ENCODE measurements at places on chromosomes 16 and 17.

GRCh38 chr17:62627904-62628633 is 599 bp downstream of the MRC2 start:
- no peak for DNase-seq

- no peak for DNase-seq
Measured at GRCh38 chr17:15380446-15380845, 39.0 kb upstream of the TEKT3 start.

GRCh38 chr17:5181509-5182305 is 10.0 kb downstream of the ZNF594 start:
- DNase-seq = no peak

DNA sequence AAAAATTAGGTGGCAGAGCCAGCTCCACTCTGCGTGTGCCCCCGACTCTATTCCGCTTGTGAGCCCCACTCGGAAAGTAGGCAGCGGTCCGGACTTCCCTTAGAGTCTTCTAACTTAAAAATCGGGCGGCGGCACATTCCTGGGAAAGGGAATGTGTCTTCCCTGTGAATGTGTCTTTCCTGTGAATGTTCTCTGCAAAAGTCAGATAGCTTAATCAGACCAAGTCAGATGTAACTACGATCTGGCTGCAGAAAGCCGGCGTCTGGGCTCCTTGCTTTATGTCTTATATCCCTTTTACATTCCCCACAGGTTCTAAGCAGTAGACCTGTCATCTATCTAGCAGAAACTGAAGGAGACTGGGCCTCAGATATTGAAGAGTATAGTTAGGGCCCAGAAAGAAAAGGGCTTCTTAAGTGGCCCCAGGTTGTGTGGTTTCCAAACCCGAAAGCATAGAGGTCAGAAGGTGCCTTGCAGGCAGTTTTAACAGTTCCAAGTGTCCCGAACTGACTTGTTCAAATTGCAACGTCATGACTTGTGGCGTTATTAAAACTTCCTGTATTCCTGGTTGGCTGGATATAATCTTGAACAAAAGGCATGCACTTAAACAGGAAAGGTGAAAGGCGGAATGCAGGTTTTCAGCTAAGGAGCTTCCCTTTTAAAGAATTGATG is 601 bp downstream of the PHKB start:
- DNase-seq = no peak

DNA sequence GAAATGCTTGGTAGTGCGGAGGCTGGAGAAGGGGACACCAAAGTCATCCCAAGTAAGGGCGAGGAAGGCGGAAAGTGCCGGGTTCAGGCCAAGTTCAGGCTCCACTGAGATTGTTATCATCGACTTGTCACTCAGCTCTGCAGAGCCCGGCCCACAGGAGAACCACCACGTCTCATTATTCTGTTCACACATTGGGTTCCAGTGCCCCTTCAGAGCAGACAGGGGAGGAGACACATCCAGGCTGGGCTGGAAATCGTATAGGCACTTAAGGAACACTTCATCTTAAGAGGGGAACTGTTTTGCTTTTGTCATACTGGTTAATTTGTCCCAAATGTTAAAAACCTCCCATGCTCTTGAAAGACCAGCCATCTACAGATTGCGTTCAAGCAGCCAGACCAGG is 118.3 kb upstream of the ADAMTS18 start:
- no peak for DNase-seq

DNA sequence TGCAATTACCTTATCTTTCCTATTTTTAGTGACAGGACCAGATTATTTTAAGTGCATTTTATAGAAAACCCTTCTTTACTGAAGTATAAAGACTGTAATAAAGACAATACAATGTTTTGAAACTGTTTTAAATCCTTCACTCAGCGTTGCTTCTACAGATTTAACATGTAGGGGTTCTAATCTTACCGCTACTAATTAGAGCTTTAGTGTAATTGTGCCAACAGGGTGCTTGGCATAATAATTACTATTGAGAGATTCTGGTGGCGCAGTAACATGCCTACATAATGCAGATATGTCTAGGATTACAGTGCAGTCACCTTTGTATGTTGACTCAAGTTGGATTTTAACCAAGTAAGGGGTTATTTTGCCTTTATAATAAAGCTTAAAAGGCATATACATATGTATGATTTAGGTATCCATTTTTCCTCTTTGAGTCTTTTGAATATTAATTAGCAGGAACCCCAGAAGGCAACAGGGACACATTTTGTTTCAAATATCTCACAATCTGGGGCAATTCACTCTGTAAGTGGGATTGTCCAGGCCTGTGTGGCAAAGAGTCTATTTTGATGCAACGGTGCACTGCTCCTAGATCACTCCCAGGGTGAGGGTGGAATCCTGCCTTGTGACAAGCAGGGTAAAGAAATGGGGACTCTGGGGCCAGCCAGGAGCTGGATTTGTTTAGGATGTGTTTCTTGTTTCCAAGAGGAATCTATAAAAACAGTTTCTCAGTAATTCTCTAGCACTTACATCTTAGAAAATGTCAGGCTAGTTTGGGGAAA is 604.7 kb upstream of the SALL1 start:
- no peak for DNase-seq

DNA sequence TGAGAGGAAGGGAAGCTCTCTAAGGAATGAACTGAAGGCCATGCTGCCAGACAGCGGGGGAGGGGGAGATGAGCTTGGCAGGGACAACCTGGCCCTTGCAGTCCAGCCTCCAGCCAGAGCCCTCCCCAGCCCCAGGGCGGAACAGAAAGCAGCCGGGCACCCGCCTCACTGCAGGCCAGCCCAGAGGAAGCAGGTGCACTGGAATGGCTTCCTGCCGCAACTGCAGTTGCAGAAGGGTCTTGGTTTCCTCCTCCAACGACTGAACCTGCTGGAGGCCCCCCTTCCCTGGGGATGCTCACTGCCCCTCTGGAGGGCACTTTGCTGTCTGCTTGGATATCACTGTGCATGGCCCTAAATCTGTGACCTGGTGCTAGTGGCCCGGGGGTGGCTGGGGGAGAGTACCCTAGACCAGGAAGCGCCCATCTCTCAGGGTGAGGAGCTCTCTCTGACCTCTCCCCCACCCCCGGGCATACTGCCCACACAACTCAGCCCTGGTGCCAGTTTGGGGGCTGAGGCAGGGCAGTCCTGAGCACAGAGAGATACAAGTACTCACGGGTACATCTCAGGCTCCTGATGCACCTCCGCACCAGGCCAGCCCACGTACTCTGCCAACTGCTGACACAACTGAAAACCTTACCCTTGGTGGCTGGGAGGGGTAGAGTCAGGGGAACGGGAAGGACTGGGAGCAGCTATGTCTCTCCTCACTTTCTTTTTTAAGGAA is 41.1 kb downstream of the MYO18A start:
- no peak for DNase-seq

GRCh38 chr17:16919663-16920627 is 52.0 kb downstream of the TNFRSF13B start:
- DNase-seq = no peak

DNA sequence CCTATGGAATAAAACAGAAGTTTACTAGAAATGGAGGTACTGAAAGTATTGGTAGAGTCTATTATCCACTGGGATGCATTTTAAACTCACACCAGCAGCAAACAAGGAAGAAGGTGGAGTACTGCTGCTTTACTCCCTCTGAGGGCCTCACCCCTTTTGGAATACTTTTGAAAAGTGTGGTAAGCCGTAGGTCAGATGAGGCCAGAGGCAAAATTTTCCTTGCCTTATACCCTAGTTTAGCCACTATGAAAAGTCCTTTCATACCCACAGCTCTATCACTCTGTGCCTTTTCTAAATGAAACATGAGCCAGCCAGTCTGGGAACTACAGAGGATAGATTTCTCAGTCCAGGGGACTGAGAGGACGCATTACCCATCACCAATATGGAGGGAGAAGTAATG is 14.0 kb downstream of the GDE1 start:
- DNase-seq = no peak

GRCh38 chr16:57621521-57622271 is 6.7 kb upstream of the ADGRG1 start:
- no peak for DNase-seq

DNA sequence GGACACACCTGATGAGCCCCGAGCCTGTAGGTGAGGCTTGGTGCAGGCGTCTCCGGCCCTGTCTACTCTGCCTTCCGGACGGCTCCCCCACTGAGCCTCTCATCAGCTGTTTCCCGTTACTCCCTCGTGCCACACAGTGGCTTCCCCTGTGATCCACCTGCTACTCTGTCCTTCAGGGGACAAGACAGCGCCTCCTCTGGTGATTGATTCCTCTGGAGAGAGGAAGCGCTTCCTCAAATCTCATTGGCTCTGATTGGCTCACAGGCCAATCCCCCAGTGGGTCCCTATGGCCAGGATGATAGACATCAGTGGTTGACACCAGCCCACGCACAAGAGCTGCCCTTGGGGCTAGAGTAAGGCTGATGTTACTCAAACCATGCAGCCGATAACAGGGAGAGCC is 24.0 kb downstream of the RNF213 start:
- no peak for DNase-seq

DNA sequence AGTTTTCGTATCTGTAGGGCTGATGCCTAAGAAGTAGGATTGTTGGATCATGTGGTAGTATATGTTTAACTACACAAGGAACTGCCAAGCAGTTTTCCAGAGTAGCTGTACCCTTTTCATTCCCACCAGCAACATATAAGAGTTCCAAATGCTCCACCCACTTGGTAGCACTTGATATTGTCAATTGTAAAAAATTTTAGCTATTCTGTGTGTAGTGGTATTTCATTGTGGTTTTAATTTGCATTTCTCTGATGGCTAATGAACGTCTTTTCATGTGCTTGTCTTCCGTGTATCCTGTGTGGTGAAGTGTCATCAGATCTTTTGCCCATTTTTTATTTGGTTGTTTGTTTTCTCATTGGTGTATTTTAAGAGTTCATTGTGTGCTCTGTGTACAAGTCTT is 69.7 kb downstream of the TANC2 start:
- DNase-seq = no peak

DNA sequence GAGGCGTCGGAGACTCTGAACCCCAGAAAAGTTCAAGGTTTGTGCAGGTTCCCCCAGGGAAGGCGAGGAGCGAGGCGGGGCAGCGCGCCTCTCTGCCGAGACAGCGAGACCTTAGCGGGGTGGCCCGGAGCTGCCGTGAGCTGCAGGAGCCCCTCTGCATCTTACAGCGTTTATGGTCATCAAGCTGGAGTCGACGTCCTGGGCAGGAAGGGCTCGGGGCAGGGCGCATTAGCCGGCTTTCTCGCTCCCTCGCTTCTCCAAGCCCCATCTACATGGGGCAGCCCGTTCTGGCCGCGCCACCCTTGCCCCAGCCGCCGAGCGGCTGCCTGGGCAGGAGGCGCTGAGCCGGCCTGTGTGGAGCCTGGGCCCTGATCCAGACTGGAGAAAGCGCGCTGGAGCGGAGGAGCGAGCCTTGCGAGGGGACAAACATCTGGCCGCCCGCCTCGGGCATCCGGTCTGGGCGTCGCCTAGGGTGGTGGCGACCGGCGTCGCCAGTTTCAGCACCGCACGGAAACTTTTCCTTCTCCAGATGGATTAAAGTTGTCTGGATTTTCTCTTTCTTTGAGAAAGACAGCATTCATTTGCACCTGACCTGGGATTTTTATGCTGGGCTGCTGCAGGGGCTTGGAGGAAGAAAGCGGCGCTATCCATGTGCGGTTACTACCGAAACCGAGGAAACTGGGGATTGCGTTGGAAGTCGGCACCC is 750 bp downstream of the TMEM132E start:
- no peak for DNase-seq

GRCh38 chr16:6918646-6919045 is 414.0 kb upstream of the RBFOX1 start:
- no peak for DNase-seq

DNA sequence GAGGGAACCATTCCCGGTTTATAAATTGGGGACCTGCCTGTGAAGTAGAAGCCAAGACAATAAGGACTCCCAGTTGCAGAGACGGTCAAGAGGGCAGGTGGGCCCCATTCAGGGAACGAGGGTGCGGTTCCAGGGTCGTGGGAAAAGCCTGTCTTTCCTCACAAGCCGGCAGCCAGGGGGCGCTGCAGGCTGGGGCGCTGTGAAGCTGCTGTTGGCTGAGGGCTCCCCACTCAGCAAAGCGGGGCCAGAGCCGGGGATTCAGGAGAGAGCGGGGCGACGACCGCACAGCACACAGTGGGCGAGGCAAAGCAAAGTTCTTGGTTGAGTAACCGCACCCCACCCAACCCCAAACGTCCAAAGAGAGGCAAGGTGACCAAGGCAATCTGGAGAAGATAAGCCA is 24.9 kb downstream of the CDRT15 start:
- no peak for DNase-seq

DNA sequence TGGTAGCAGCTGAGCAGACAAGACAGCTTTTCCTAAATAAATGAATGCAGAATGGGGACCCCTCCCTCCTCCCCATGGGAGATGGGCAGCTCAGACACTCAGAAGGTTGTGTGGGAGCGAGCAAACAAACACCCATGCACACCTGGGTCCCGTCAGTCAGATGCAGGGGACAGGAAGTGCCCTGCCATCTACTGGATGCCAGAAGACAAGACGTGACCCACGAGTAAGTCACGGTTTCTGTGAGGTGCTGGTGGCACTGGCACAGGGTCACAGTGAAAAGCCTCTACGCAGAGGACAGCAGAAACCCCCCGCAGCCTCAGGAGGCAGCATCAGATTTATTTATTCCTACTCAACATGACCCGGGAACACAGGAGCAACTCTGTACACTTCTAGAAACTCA is 8.4 kb downstream of the HBQ1 start:
- DNase-seq = no peak

GRCh38 chr16:26078716-26079355 is 387.1 kb downstream of the HS3ST4 start:
- DNase-seq = no peak

DNA sequence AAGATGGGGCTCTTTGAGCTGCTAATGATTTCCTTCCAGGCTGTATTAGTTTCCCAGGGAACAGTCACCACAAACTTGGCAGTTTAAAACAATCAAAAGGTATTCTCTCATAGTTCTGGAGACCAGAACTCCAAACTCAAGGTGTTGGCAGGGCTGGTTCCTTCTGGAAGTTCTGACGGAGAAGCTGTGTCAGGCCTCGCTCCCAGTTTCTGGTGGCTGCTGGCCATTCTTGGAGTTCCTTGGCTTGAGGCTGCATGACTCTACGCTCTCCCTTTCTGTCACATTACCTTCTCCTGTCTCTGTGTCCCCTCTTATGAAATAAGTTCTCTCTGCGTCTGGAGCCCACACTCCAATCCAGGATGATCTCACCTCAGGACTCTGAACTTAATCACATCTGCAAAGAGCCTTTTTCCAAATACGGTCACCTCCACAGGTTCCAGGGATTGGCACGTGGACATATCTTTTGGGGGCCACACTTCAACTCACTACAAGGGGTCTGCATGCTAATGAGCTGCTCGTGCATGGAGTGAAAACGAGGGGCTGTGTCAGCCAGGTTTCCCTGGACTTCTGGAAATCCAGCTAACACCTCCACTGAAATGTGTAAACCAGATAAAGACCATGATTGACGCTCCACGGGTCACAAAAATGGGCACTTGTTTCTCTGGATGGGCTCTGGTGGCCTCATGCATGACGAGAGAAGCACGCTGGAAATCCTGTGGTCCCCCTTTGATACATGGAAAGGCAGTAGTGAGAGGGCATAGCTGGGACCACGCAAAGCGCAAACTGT is 78.3 kb downstream of the DYNLRB2 start:
- no peak for DNase-seq

All from cortex of kidney (tissue), 1 donor.